ENCODE measurements at places on chromosomes 16 and 17.

DNA sequence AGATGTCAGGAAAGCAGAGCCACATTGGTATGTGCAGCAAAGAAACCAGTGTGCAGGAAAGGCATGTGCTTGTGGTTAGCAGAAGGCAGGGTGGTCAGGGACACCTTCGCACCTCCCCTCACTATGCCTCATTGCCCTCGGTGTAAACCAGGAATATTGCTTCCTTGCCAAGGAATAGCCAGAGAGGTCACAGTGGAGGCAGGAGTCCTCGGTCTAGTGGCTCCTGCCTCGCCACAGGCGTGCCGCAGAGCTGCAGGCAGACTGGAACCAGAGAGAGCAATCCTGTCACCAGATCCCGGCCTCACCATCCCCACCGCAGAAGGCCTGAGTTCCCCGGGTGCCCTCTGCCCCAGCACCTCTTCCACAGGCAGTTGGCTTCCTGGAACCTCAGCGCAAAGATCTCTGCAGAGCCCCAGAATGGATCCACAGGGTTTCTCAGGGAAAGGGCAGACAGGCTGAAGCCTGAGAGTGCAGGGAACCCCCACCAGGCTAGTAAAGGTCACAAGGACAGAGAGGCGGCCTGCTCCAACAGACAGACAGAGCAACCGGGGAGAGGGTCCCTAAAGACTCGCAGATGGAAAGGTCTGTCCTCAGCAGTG, 21.6 kb downstream of the CCDC182 start:
- DNase-seq = no peak

GRCh38 chr17:72421128-72422092, 300.6 kb downstream of the SOX9 start:
- peak; percentile 22 for DNase-seq

DNA sequence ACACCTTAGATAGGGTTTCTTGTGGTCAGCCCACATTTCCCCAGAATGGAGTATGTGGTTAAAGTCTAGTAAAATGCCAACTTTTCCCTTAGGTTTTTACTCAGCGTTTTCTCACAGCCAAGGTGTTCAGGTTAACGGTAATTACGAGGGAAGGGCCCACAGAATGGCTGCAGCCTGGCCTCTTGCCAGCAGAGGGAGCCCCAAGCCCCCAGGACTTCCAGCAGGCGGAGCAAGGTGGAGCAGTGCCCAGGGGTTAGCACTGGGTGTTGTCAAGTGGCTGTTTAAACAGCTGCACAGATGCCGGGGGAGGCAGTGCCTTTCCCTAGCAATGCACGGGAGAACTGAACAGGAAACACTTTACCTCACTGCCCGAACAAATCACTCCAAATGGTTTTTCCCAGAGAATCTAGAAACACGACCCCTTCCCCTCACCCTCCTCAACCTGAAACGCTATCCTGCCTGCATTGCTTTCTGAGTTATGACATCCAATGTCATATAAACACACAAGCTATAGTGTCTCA, 6.6 kb downstream of the PHB1 start:
- DNase-seq = peak; percentile 83

DNA sequence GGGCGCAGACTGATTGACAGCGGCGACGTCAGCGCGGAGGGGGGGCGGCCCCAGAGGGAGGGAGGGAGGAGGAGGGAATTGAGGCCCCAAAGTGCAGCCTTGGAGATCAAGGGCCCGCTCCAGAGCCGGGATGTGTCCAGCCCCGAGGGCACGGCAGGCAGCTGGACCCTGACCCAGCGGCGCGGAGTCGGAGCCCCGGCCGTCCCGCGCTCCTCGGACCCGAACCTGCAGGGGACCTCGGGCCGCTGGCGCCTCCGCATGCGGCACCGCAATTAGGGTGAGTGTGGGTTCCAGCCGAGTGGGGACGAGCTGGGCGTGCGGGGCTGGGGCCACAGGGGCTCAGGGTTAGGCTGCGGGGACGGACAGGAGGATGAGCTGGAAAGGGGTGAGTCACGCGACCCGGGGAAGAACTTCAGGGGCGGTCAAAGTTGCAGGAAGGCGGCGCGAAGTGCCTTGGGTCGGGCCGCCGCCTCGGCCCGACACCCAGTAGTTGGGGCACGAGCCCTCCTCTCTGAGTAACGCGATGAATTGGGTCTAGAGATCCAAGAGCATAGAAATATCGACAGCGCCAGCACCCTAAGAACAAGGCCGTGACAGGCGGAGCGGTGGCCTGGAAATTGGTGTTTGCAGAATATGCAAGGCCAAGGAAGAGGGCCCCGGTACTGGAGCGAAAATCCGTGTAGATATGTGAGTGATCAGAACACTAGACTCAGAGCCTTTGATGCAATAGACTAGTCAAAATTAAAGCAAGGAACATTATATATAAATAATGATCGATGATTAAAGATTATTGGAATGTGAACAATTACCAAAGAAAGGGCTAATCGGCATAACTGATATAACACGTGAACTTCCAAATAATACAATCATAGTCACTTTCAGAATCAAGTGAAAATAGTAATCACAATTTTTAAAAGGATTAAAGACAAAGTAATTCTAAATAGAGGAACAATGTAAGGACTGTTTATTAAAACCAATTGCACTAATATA, at the start of gene TBX4:
Gene TBX4 (plus strand): TSS at position 122 of the 990 bp plus-strand sequence. CDS start 4,069 bp downstream, outside the sequence.
- DNase-seq = no peak

DNA sequence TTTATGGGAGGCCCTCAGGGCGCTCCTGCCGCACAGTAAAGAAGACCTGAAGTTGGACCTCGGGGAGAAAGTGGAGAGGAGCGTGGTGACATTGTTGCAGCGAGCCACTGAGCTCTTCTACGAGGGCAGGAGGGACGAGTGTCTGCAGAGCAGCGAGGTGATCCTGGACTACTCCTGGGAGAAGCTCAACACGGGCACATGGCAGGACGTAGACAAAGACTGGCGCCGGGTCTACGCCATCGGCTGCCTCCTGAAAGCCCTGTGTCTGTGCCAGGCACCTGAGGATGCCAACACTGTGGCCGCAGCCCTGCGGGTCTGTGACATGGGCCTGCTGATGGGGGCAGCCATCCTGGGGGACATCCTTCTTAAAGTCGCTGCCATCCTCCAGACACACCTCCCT, 6.8 kb downstream of the KDM8 start:
- no peak for DNase-seq

DNA sequence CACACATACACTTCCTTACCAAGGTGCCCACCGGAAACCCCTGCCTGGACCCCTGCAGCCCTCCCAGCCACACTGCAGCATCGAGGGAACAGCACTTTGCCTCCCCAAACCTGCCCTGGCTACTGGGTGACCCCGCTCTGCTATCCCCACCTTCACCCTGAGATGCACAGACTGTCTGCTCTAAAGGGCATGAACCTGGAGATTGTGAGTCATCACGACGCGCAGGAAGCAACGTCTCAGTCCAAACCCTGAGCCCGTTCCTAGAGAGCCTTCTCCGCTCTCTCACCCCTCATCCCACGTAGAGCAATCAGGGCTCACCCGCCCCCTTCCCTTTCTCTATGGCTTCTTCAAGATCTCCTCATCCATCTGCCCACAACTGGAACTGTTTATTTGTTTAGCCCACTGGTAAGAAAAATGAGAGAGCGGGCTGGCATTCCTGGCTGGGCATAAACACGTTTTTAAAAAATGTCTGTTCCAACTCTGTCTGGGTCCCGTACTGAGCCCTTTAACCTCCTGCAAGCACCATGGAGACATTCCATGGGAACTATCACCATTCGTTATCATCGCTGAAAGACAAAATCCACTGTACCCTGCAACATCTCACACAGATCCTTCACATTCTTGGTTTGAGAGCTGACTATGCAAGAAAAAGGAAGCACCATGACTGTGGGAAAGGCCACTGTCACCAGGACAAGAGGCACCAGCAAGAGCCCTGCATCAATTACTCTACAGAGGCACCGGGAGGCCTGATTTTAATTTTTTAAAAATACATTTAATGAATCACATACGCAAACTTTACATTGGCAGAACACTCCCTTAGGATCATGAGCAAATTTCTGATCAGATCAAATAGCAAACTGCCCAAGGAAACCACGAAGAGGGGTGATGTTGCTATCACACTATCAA, 28.2 kb downstream of the ZFHX3 start:
- DNase-seq = no peak

- DNase-seq = no peak
Measured at GRCh38 chr17:54754560-54754959, 146.1 kb upstream of the TOM1L1 start.
